Activated naive CD4-positive, alpha-beta T cell treated with anti-CD3 and anti-CD28 coated beads, Interleukin-2, amount 50 U/mL, for 16 hours (primary cell): ENCODE measurements at places on chromosomes 1 and 21.

- DNase-seq: no peak
Observed at GRCh38 chr21:33663241-33663640, 20.9 kb downstream of the ITSN1 start.

DNA sequence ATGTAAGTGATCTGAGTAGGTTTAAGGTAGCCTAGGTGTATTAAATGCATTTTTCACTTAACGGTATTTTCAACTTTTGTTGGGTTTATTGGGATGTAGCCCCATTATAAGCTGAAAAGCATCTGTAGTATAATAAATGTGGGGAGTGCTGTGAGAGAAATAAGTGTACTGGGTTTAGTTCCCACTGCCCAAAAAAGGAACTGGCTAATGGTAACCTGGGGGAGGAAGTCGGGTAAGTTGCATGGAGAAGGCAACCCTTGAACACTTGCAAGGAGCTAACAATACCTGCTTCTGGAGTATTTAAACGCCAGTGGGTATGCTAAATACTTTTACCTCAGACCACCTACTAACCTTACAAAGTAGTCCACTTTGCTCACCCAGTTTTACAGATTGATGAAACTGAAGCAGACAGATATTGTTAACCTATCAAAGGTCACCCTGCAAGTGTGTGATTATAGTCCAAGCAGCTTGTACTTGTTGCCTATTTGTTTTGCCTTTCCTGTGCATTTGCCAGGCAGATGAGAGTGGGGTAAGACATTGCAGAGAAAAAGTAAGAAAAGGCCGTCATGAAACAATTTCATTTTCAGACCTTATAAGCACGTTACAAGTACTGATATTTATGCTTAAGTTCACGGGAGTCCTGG lies 7.6 kb upstream of the SHISA4 start:
- DNase-seq: no peak

- no peak for DNase-seq
Observed at GRCh38 chr1:32893198-32894018, 7.1 kb downstream of the HPCA start.

- DNase-seq: no peak
Observed at GRCh38 chr1:116671072-116671760, 3.7 kb upstream of the IGSF3 start.

DNA sequence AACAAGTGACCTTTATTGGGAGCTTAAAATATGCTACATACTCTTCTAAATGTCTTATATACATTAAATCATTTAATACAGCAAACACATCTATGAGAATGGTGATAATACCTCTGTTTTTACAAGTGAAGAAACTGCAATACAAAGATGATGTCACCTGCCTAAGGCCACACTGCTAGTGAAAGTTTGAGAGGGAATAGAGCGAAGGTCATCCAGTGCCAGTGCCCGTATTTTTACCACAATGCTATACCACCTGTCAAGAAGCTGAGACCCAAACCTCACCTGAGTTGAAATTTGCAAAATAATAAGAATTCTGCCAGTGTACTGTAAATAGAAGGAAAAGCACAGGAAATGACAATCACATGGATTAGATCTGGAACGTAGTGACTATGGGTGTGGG lies 200.4 kb upstream of the TMPRSS15 start:
- no peak for DNase-seq

DNA sequence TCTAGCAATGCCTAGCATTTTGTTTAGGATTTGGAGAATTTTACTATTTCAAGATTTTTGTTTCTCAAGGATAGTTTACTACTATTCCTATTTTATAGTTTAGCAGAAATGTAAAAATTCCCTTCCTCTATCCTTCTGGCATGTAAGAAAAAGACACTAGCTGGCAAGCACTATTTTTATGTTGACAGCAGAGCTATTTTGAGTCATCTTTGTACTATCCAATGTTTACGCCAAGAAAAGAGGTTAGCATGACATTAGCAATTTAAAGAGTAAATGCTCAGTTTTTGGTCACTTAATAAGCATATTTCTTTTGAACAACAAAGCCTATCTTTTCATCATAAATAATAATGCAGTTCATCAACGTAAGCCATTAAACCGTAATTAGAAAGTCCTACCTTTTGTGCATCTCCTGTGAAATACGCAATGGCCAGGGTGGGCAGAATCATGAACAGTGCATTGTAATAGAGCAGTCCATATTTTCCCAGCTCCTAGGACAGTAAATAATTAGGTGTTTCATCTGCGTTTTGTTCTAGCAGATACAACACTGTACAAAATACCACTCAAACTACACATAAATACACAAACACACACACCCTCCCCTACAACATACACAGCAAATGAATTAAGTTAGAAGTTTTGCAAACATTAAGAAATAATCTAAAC lies 12.0 kb downstream of the SLC35D1 start:
- no peak for DNase-seq

GRCh38 chr1:44327679-44328491 lies 27.2 kb downstream of the ERI3 start:
- DNase-seq: no peak

DNA sequence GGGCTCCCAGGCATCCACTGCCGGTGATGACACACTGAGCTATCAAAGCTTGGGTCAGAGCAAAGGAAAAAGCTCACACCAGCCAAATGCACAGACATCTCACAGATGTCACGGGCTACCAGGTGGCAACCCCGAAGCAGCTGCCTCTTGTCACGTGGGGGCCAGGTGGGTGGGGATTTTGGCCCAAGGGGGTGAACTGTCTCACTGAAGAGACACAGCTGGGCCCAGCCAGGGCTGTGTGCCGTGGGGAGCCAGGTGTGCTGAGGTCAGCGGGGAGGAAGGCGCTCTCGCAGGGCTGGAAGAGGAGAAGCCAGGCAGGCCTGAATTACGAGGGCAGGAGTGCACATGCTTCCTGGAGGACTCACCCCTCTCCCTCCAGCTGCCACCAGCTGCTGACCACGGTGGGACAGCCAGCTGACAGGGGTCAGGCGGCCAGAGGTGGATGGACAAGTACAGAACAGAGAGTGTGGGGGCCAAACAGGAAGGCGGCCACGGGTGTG lies 32.4 kb downstream of the KCNN3 start:
- no peak for DNase-seq

DNA sequence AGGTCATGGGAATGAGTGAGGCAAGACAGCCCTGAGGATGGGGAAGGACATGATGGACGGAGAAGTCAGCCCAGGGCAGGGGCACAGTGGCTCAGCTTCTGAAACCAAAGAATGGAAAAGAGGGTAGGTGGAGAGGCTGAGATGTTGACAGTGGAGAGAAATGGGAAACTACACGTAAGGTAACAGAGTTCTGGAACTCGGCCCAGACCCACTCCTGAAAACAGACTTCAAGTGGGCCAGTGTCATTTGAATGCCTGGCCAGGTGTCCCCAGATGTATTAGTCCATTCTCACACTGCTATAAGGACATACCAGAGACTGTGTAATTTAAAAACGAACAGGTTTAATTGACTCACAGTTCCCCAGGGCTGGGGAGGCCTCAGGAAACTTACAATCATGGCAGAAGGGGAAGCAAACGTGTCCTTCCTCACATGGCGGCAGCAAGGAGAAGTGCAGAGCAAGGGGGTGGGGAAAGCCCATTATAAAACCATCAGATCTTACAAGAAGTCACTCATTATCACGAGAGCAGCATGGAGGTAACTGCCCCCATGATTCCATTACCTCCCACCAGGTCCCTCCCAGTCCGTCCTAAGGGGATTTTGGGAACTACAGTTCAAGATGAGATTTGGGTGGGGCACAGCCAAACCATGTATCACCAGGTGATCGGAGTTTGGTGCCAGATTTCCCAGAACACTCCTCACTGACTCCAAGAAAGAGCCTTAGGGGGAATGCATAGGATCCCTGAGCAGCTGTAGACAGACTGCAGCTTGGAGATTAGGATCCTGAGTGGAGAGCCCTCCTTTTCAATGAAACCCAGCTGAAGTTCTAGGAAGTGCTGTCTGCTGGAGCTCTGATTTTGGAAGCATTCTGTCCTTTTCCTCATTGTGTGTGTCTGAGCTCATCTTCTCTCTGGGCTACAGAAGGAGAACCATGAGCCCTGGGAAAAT lies 40.3 kb downstream of the FHAD1 start:
- no peak for DNase-seq

DNA sequence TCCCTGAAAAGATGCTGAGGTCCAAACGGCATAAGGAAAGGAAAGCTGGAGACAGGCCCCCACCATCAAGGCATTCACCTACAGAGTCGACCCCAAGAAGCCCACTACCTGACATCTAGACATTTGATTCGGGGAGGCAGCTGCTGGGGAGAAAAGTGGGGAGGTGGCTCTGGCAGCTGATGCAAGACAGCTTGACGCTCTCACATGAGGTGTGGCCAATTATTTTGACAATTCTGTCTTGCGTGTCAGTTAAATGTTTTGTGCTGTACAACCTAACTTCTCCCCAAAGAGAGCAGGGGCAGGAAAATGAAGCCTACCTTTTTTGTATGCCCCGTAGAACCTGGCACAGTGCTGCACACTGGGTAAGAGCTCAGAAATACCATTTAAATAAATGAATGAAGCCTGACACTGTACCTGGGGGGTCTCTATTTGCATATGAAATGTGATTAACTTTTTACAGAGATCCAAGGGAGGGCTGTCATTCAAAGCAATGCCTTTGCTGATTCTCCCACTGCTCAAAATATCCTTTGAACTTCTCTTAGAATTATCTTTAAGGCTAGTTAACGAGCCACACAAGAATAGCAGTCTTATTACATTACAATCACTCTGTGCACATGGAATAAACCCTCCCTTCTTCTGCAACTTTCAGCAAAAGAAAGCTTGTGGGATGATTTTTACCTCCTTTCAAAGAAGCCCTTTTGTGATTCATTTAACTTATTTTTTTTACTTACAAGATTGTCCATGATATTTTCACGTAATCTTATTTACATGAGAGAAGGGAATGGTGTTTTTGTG lies 163.2 kb downstream of the TNR start:
- no peak for DNase-seq

DNA sequence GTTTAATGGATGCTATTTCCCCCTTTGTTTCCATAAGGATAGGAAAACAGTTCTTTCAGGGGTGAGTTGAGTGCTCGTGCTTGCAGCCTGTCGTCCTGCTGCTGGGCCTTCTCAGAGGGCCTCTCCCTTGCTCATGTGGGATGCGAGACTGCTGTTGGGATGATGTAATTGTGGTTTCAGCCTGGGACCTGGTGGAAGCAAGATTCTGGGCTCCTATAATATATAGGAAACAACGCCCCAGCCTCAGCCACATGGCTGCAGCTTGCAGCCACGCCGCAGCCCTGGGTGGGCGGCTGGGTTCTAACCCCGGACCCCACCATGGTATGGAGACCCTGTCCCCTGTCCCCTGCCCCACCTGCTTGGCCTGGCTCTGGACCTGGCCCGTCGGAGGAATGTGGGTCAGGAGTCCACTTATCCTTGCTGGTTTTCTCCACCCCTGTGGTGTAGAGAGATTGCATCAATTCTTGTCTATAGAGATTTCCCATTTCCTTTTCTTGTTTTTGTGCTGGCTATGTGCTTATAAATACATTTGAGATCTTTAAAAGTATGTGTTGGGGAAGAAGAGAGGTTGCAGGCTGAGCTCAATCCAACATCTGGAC lies 357.8 kb downstream of the SIPA1L2 start:
- DNase-seq: no peak

GRCh38 chr1:158155673-158156072 lies 25.0 kb upstream of the CD1D start:
- no peak for DNase-seq

DNA sequence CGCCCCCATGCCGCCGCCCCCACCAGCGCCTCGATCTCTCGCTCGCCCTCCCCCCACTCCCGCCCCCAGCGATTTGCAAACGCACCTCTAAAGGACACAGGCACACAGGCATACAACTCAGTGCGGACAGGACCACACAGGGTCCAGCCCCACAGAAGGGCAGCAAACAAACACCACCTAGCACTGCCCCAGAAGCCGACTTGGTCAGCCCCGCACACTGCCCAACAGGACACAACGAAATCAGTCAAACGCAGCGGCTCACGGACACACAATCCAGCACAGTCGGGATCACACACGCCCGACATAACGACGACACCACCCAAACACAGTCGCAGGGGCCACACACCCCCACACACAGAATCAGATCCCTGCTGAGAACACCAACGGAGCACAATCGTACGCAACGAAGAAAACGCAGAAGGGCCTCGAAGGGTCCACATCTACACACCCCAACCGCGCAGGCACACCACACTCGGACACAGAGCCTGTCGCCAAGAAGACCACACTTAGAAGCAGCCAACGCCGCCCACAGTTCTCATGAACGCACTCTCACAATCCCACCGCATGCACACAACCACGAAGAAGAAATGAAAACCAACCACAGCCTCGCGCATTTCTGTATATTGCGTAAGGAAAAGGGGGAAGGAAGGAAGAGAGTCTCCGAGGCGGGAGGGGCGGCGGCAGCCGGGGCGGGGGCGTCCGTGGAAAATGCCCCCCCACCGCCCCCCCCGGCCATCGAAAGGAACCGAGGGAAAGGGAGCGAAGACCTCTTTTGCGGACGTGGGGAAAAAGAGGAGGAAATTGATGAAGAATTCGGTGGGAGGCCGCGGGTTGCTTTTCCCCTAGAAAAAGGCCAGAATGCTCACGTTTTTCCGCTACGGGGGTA lies 481 bp downstream of the TAL1 start:
- no peak for DNase-seq

DNA sequence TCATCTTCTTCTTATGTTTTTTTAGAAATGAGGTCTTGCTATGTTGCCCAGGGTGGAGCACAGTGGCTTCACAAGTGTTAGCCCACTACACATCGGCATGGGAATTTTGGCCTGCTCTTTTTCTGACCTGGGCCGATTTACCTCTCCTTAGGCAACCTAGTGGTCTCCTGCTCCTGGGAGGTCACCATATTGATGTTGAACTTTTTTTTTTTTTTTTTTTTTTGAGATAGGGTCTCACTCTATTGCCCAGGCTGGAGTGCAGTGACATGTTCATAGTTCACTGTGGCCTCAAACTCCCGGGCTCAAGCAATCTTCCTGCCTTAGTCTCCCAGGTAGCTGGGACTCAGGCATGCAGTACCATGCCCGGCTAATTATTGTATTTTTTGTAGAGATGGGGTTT lies 7.5 kb downstream of the AK2 start:
- no peak for DNase-seq

DNA sequence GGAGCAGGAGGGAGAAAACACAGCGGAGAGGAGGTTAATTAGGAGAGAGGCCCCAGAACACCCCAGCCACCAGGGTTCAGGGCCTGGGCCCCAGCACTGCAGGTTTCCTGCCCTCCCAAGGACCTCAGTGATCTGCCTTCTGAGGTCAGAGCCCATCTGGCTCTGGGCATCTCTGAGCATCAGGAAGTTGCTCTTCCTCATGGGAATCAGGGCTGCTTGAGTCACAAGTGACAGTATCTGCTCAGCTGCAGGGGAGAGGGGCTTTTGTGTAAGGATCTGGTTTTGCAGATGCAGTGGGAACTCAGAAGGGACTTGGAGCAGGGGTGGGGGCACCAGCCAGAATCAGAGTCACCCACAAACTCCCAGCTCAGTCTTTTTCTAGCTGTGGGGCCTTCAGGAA lies 472.1 kb downstream of the PTPRU start:
- DNase-seq: no peak

DNA sequence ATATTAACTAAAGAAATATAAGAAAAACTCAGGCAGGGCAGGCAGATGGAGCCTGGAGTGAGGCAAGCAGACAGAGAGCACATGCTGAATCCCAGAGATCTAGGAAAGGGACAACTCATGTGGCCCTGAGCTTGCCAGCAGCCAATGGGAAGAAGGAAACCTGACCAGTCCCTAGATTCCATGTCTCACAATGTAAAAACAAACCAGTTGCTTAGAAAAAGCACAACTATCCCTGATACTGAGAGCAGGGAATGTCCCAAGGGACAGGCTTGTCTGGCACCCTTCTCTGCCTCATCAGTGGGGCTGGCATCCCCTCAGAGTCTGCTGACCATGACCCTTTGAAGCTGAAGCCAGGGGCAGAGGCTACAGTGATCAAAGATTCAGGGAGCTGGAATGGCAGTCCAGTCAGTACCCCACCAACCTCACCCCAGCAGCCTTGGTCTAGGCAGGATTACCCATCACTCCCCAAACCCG lies 27.8 kb downstream of the HSPG2 start:
- DNase-seq: no peak
